ENCODE measurements at places on chromosomes 4 and X.

DNA sequence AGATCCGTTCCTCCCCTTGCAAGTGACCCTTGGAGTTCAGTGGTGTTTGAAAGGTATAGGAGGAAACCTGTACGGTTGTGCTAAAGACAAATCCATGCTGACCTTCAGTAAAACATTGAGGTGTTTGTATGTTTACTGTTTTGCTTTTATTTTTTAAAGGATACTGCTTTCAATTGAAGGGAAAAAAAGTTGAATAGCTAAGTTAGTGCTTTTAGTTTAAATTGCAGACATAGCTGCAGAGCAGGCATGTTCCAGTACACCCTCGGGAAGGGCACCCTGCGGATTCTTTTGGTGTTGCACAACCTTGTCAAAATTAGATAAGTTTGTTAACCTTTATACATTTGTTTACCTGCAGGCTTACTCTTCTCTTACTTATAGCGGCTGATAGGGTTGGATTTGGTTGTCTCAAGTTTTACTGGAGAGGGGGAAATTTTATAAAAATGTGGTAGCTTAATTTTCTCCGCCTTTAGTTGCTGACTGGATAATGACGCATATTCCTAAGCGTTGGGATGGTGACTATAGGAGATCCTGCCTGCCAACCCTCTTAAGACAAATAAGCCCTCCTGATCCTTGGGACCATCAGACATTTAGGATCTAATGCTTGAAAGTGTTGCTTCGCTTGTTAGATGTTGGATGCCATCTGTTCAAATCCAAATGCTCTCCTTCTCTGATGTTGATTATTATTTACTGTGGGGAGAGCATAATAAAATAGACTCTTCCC lies 2.0 kb downstream of the RAPGEF2 start:
- DNase-seq, result no peak

GRCh38 chr4:147828331-147828905 lies 96.5 kb downstream of the ARHGAP10 start:
- DNase-seq, result no peak

- no peak for DNase-seq
Observed at GRCh38 chrX:37958525-37959211, 47.7 kb upstream of the SYTL5 start.

DNA sequence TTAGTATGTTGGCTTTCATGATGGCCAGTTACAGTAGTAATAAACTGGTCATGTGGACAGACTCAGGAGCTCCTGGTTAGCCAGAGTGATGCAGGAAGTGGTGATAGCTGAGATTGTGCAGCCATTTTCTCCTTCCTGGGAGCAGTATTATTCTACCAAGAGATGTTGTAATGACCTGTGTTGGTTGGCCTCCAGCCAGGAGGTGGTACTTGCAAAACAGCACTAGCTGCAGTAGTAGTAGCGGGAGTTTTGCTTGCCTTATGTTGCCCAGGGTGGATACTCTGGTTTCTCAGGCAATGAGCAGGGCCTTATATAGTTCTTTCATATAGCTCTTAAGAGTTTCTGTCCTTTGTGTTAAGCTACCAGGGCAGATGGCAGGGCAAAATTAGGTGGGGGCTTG lies 998.8 kb downstream of the GLUD2 start:
- no peak for DNase-seq

- DNase-seq, result no peak
Observed at GRCh38 chr4:66443008-66443407, 772.7 kb upstream of the EPHA5 start.

DNA sequence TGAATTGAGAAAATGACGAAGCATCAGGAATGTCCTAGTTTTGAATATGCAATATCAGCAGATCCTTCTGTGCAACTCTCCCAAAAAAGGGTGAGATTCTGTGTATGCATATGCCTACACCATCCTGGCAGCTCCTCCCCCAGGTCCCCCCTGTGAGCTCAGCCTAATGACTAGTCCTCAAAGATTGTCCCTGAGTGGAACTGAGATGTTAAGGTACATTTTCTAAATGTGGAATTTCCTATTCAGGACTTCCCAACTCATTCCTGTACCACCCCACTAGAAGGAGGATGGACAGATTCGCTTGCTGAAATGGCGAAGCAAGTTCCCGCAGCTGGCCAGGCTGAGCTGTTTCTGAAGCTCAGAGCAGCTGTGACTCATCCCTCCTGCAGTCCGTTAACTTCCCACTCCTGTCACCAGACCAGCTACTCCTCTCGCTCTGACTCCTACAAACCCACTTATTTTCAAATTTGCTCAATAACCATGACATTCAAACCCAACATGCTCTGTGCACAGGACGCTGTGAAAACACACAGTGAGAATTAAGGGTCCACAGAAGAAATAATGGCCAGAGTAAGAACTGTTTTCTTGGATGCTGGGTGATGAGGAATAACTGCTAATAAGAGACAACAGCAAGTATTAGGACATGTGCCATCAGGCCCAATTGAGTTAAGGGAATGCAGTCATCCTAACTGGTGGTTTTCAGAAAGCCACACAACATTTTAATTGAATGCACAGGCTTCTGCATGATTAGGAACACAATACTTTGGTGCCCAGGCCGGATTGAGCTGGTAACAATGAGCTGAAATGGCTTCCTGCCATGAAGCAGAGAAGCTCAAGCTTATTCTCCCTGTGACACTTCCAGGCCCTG lies 40.0 kb upstream of the IRF2 start:
- DNase-seq, result peak; percentile 75

GRCh38 chr4:66640233-66640990 lies 904.9 kb downstream of the CENPC start:
- DNase-seq, result no peak

DNA sequence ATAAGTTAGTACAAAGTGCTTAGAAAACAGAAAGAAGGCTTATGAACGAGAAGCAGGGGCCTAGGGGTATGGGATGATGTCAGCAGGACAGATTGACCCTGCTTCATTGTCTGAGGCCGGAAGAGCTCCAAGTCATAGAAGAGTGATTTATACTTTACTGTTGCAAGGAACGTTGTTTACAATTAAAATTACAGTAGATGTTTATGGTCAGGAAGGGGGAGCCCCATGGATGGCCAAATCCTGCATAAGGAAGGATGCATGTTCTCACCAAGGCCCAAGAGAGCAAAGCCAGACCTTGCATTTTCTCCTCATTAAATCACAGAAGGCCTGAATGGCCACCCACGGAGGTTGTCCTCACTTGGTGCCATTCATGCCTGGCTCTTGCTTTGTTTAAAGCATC lies 115.3 kb downstream of the LDB2 start:
- no peak for DNase-seq

- DNase-seq, result no peak
Observed at GRCh38 chr4:76677571-76678326, 220.2 kb downstream of the SOWAHB start.

GRCh38 chr4:106231931-106232330 lies 84.1 kb downstream of the TBCK start:
- no peak for DNase-seq

- no peak for DNase-seq
Observed at GRCh38 chrX:38820751-38821150, 19.5 kb downstream of the MID1IP1 start.

DNA sequence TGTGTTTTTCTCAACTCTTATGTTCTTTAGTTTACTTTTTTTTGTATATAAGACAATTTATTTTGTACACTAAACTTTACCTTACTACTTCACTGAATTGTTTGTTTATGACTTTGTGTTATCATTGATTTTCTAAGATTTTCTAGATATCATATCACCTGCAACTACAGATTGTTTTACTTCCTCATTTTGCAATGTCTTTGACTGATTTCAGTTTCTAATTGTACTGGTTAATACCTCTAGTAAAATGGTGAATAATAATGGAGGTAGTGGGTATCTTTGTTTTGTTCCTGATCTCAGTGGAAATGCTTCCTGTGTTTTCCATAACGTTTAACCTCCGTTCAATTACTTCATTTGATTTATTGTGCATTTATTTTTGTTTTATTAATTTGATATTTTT lies 490.2 kb downstream of the TLL1 start:
- no peak for DNase-seq

- no peak for DNase-seq
Observed at GRCh38 chr4:176608346-176608745, 184.4 kb downstream of the VEGFC start.

- DNase-seq, result no peak
Observed at GRCh38 chr4:117096886-117097285, 11.5 kb upstream of the TRAM1L1 start.

GRCh38 chrX:133033010-133033409 lies 63.9 kb downstream of the USP26 start:
- DNase-seq, result no peak

DNA sequence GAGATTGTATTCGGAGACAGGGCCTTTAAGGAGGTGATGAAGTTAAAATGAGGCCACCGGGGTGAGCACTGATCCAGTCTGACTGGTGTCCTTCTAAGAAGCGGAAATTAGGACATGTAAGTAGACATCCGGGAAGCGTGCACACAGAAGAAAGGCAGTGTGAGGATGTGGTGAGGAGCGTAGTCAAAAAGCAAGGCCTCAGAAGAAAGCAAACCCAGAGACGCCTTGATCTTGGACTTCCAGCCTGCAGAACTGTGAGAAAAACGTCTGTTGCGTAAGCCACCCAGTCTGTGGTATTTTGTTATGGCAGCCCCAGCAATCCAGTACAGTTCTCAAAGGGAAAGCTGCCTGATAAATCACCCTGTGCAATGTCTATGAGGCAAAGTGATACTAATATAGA lies 153.5 kb downstream of the KCNIP4 start:
- DNase-seq, result no peak
